GM13977 (cell line): ENCODE measurements at places on chromosomes 3 and 15.

DNA sequence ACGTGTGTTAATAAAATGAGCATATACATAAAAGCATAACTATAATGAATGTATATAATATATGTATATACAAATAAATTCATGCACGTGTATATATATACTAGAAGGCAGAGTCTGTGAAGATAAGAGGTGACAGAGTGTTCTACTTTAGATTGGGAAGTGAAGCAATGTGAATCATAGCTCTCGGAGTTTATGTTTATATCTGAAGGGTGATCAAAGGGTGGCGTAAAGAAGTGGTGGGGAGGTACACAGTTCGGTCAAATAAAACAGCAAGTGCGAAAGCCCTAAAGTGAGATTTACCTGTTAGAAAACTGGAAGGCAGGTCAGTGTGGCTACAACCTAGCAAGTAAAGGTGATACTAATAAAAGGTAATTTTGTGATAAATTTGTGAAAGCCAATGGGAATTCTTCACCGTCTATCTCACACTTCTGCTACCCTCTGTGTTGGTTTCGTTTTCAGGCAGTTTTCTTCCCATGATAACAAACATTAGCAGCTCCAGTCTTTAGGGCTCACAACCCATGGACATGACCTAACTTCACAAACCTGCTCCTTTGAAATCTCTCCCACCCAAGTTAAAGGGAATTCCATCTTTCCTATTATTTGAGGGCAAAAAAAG is 46.7 kb upstream of the BCHE start:
- DNase-seq, result no peak

DNA sequence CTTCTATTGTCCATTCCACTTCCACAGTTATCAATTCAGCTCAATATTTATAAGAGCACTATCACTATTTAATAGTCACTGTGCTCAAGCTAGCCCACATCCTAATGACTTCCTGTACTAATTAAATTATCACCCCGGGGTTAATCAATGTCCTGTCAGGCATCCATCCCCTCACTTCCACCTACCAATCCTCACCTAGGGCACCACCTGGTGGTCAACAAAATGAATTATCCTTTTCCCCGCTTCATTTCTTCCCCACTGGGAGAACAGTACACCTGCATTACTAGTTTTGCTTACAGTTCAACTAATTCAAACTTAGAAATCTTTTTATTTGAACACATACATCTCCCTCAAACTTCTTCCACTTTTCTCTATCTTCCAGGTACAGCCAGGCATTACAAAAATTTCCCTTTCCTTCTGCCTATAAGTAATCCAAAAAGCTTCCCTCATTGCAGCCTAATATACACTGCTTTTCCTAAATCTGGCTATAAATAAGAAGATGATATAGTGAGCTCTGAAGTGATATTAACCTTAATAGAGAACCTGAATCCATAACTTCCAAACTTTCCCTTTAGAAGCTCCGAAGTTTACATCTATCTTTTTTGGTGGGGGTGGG is 68.5 kb downstream of the TMCC1 start:
- DNase-seq, result peak; percentile 37

GRCh38 chr15:96851613-96852012 is 521.1 kb downstream of the NR2F2 start:
- DNase-seq, result no peak

DNA sequence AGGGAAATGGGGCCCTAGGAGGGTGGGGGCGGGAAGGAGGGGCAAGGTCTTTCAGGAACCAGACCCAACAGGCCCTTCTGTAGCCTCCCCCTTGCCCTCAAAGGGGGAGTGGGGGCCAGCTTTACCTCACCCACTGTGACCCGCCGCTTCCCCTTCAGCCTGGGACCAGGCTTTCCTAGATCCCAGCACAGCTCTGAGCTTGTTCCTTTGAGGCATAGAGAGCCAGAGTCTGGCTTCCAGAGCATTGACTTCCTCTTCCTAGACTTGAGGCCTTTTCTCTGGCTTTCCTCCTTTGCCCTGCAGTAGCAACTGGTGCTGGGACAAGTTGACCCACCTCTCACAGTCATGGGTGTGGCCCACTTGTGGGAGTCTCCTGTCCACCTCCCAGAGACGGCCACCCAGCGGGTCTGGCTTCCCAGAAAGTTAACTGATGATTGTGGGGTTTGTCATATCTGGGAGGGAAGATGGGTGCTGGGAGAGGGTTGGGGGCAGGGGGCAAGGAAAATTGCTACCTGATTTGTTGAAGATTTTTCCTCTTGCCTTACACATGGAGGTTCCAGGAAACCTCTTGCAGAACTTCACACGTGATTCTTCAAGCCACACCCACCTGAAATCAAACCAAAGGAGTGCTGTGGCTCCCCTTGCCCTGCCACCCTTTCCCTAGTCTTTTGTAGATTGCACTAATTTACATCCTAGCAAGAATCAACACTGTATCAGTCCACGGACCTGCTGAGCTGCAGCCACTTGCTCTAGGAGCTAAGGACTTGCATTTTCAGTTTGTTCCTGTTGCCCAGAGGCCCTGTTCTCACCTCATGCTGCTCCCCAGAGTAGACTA is 4.1 kb upstream of the CHST14 start:
- no peak for DNase-seq

DNA sequence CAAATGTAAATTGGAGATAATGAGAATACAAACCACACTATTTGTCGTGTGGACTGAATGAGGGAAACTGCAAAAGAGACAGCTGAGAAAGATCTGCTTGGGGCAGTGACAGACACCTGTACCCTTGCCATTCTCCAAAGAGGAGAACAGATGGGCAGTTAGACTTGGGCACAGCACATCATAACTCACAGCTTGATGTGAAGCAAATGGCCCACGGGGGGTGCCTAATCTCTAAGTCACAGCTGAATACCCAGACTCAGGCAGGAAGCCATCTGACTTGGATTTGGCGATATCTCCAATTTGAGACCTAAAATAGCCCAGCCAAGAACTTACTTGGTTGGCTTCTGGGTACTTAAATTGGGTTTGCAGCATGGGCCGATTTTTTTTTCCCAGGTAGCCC is 10.0 kb upstream of the SLC6A11 start:
- DNase-seq, result no peak

DNA sequence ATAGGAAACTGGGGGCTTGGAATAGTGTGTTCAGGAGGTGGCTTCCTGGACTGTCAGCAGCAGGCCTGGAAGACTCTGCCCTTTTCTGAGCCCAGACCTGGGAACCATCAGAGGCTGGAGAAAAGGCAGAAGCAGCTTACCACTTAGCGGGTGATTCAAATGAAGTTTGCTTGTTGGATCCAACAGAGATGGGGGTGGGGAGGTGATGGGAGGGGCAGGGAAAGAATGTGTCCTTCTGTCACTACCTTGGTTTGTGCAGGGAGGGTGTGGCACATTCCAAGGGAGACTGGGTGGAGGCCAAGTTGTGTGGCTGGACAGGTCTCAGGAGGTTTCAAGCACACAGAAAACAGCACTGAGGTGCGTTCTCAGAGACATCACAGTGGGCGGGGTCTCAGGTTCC is 58.8 kb downstream of the TRAK1 start:
- no peak for DNase-seq

DNA sequence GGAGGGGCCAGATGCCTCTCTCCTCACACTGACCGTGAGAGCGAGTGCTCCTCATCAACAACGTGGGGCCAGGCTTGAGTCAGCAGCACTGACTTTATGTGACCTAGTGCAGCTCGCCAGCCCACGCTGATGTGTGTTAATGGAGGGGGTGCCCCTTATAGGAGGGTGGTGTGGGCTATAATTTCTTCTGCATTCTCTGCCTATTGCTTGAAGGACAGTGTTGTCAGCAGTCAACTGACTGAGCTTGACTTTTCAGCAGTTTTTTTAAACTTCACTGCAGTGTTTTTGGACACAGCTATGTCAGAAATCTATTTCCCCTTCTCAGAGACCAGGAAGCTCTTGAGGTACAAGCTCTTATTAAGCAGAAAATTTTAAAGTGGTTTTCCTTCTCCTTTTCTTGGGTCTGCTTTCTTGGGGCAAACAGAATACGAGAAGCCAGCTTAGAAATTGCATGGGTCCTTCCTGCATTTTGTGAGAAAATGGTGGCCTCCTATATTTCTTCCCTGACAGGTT is 304.8 kb upstream of the CTDSPL start:
- no peak for DNase-seq

DNA sequence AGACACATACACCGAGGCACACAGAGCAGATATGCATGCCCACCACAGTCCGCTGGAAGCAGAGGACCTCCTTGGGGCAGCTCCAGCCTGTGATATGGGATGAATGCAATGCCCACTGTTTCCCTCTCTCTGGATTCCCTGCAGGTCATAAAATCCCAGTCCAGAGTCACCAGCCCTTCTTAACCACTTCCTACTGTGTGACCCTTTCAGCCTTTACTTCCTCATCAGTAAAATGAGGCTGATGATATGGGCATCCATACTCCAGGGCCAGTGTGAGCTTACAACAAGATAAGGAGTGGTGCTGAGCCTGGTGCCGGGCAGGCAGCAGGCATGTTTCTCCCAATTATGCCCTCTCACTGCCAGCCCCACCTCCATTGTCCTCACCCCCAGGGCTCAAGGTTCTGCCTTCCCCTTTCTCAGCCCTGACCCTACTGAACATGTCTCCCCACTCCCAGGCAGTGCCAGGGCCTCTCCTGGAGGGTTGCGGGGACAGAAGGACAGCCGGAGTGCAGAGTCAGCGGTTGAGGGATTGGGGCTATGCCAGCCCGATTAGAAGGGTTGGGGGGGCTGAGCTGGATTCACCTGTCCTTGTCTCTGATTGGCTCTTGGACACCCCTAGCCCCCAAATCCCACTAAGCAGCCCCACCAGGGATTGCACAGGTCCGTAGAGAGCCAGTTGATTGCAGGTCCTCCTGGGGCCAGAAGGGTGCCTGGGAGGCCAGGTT is at the start of gene GNAT1:
GNAT1 (plus strand) TSS at position 675 of the 725 bp plus-strand sequence. CDS start 116 bp downstream, outside the sequence.
- DNase-seq, result no peak

GRCh38 chr3:74535281-74535680 is 79.2 kb downstream of the CNTN3 start:
- no peak for DNase-seq

- DNase-seq, result peak; percentile 19
Observed at GRCh38 chr3:196947136-196947859, 5.0 kb upstream of the NCBP2 start.

- DNase-seq, result no peak
Observed at GRCh38 chr3:52551118-52551517, 14.7 kb downstream of the UQCC5 start.

DNA sequence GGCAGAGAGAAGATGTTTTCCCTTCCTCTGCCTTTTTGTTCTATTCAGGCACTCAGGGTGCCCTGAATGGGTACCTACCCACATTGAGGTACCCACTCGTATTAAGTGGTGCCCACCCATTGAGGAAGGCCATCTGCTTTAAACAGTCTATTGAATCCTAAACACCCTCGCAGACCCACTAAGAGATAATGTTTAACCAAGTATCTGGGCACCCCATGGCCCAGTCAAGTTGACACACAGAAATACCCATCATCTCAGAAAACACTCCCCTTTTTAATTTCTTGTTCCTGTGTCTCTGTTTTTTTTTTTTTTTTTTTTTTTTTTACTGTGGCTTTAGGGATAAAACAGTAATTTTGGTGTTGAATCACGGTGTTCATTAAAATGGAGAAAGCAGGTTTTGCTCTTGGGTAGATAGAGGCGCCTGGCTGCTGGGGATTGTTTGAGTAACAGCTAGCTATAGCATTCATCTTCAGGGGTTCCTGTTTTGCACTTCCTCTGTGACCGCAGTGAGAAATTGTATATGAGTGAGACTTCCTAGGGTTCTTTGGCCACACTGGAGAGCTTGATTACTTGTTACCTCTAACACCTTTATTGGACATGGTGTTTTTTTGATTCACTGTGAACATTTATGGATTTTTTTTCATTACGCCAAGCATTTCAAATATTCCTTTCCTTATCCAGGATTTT is 259.1 kb downstream of the PTPRG start:
- DNase-seq, result no peak

GRCh38 chr3:181176601-181177000 is 187.1 kb upstream of the DNAJC19 start:
- DNase-seq, result no peak

GRCh38 chr15:56992725-56993124 is 74.3 kb downstream of the TCF12 start:
- DNase-seq, result no peak

DNA sequence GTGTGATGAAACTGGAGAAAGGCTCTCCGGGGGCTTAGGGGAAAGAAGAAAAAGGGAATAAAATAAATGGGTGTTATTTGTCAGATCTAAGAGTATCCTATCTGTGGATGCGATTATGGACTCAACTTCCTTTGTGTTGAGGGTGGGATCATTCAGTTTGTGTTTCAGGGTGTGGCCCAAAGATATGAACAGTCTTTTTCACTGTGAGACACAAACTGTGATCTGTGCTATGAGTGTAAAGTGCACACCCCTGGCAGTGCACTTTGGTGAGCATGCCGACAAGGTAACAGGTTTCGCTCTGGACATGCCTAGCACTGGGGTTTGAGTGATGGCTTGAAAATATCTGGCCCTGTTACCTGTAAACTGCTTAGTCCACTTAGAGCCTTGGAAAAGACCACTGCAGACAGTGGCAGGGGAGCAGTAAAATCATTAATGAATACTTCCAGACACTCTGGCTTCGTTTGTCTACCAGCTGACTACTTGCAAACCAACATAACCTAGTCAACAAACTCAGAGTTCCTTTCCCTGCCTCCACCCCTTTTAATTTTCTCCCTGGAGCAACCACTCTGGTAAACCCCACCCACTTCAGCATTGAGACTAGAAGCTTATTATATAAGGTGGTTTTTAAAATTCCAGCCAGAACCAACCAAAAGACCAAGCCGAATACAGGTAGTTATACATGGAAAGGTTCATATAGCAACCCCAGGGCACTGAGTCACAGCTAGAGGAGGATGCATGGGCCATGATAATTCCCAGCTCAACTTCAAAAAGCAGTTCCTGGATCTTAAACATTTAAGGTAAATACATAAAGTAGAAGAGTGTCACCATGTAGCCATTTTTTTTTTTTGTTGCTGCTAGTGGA is 55.1 kb downstream of the TAMM41 start:
- DNase-seq, result no peak

GRCh38 chr15:63395730-63396151 is 14.1 kb upstream of the CA12 start:
- DNase-seq, result no peak

- DNase-seq, result peak; percentile 59
Observed at GRCh38 chr15:77118882-77119321, 48.0 kb upstream of the TSPAN3 start.

DNA sequence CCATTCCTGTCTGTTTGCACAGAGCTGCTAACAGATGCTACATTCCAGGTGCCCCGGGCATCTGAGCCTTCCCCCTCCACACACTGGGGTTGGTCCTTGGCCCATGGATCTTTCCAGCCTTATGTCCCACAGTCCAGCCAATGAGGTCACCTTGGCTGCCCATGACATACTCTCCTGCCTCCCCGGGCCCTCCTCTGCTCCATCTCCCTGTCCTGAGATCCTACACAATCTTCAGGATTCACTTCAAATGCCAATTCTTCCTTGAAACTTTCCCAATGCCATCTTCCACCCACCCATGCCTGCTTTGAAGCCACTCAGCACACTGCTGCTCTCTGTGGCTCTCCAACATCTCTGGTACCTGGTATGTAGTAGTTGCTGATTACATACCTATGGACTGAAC is 4.3 kb downstream of the CHRNA3 start:
- no peak for DNase-seq

GRCh38 chr15:37061996-37062395 is 38.4 kb downstream of the MEIS2 start:
- DNase-seq, result no peak

- DNase-seq, result no peak
Observed at GRCh38 chr3:29203851-29204250, 77.0 kb upstream of the RBMS3 start.
